ENCODE measurements at places on chromosomes 5 and 9.

GRCh38 chr9:12798066-12798770 lies 23.4 kb downstream of the LURAP1L start:
- peak; percentile 45 for DNase-seq

DNA sequence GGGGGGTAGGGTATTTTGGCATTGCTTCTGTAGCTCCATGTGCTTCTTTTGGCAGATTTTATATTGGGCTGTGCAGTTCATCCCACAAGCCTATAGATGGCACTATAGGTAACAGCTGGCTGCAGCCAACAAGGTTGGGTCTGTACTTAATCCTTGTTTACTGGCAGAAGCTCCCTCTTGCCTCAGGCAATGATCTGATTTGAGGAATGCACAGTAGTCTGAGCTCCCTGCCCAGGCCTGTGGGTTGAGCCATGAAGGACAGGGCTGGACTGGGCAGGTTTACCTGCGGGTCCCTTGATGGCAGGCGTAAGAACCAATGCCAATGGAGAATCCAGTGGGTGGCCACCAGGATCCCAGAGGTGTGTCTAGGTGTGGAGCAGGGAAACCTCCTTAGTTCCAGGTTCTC lies 11.7 kb upstream of the OR1J2 start:
- peak; percentile 32 for DNase-seq

DNA sequence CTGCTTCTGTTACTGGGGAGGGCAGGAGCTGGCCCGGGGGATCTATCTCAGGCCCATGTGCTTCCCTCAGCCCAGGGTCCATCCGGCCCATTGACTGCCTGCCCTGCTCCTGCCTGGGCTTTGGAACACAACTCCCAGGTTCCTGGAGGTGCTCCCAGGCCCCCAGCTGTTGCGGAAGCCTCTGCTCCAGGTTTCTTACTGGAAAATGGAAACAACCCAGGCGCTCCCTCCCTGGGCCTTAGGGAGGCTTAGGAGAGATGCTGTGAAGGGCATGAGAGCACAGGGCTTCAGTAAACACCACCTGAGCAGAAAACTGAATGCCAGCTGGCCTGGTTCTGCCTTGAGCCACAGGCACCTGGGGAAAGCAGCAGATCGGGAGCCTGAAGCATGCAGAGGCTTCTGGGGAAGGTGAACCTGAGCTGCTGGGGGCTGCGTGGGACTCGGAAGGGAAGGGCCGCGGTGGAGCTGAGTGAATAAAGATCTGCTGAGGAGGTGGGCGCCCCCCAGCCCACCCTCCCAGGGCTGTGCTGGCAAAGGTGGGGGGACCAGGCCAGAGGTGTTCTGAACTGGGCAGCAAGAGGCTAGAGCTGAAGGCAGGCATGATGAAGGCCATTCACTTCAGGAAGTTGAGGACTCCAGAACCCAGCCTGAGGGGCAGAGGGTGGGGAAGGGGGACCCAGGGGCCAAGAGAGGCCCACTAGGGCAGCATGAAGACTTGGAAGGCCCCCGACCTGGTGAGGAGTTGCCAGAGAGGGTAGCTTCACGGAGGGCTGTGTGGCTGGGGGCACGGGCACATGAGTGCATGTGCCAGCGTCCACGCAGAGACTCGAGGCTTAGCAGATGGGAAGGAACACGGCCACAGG lies 64.8 kb downstream of the SHB start:
- DNase-seq, result no peak

DNA sequence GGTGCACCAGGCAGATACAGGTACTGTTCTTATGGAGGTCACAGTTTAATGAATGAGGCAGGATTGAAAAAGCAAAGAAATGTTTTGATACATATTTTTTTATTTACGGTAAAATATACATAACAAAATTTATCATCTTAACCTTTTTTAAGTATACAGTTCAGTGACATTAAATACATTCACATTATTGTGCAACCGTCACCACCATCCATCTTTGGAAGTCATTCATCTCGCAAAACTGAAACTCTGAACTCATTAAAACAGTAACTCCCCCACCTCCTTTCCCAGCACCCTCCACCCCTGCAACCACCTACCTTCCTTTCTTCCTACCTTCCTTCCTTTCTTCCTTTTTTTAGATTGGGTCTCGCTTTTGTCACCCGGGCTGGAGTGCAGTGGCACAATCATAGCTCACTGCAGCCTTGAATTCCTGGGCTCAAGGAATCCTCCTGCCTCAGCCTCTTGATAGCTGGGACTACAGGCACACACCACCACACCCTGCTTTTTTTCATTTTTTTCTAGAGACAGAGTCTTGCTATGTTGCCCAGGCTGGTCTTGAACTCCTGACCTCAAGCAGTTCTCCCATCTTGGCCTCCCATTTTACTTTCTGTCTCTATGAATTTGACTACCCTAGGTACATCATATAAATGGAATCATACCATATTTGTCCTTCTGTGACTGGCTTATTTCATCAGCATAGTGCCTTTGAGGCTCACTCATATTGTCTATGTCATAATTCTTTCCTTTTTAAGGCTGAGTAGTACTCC lies 22.5 kb upstream of the PSD2 start:
- DNase-seq, result no peak

- DNase-seq, result no peak
Measured at GRCh38 chr5:66284588-66285342, 140.7 kb downstream of the SREK1 start.

DNA sequence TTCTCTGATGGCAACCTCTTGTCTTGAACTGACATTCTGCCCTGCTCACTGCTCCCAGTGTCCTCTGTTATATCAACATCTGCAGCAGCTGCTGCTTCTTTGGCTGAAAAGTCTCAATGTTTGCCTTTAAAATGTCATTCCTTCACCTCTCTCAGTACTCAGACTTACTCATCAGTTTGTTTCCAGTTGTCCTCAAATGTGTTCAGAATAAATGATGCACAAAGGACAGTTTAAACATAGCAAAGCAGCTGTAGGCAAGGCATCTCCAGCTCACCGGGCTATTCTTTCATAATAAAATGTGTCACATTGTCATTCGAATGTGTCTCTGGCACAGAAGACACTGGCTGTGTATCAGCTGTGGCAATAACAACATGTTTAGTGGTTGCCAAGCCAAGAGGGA lies 590.9 kb upstream of the ZNF608 start:
- DNase-seq, result peak; percentile 11

DNA sequence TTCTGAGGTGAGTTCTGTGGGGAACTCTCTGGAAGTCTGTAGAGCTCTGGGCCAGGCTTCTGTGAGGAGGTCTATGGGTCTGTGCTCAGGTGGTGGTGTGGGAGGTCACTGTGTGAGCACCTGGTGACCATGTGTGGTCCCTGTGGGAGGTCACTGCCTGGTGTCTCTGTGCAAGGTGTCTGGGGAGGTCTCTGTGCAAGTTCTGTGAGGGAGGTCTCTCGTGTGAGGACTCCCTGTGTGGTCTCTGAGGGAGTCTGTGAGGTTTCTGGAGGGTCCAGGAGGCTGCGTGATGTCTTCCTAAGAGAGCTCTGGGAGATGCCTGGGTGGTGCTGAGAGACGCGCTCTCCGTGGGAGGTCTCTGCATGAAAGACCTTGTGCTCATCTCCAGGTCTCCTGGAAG lies 6.0 kb upstream of the SPATA31E1 start:
- no peak for DNase-seq

DNA sequence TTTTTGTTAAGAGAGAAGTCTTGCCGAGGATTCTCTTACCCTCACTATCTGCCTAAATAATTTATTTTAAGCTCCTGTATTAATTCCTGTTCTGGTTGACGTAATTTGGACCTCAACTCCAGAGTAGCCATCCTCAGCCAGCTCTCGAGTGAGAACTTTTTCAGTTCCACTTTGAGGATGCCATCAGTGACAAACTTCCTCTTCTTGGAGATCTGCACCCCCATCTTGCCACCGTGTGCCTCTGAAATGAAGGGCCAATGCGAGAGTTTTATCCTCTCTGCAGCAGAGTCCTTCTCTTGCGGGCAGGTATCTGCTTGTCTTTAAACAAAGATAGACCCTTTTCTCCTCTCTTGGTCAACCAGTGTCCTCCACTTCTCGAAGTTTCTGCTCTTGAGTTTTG lies 19.5 kb upstream of the TMEM174 start:
- DNase-seq, result no peak

- DNase-seq, result no peak
Measured at GRCh38 chr9:38622951-38623350, 2.6 kb upstream of the ANKRD18A start.

DNA sequence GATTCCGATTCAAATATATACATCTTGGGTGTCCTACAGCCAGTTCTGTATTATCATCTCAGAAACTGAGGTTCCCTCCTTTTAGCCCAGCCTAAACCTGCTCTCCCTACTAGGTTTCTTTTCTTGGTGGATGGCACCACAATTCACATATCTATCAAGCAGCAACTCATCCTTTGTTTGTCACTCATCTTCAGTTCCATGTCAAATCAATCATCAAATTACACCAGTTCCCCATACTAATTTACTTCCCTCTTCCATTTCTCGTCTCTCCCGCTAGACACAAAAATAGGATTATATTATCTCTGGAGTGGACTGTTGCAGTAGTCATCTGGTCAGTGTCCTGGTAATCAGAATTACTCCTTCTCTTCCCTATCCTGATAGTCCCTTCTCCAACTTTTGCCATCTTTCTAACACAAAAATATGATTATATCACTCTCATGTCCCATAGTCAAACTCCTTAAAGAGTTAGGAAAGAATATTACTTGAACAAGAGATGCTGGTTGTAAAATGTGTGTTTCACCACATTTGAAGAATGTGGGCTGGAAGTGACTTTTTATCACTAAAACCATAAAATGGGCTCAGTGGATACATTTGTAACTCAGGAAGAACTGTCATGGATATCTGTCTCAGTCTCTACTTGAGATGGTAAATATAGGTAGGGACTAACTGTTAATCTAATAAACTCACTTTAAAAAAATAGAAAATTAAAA lies 69.1 kb upstream of the RICTOR start:
- no peak for DNase-seq

- no peak for DNase-seq
Measured at GRCh38 chr9:22343218-22343611, 103.4 kb upstream of the DMRTA1 start.

DNA sequence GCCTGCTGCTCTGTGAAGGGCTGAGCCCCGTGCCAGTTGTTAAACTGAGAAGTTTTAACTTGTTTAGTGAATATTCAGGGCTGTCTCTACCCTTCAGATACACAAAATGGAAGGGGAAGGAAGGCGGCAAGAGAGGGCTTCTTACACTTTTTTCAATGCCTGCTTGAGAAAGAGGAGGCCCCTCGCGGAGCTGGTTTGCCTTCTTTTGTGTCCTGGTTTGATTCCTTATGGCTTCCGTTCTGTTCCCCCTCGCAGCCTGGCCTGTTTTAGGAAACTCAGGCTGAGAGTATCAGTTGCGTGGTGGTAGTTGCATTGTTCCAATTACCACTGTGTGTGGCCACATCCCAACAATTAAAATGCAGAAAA lies 1.0 kb downstream of the FAM53C start:
- no peak for DNase-seq

GRCh38 chr5:139494256-139494655 lies 11.7 kb upstream of the STING1 start:
- no peak for DNase-seq

- DNase-seq, result no peak
Measured at GRCh38 chr5:132689513-132689912, 15.7 kb downstream of the IL4 start.

GRCh38 chr9:95027914-95028852 lies 289.3 kb downstream of the FANCC start:
- DNase-seq, result no peak

GRCh38 chr5:9587135-9587534 lies 41.3 kb upstream of the SEMA5A start:
- no peak for DNase-seq

- DNase-seq, result peak; percentile 19
Measured at GRCh38 chr5:1204693-1205242, 3.4 kb downstream of the SLC6A19 start.

DNA sequence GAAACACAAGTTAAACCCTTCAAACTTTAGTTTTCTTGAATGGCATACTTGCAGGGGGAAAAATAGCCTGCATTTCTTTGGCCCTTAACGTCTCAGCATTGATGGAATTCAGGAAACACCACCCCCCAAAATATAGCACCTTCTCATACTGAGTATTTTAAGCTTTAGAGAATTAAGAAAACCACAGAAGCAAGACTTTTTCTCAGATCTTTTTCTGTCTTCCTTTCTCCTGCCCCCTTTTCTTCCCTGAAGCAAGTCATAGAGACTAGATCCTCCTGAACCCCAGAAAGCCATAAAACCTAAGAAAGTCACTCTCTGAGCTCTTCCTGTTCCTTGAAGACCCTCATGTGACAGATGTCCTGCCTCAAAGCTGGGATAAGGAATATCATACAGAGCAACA lies 1069.9 kb downstream of the EFNA5 start:
- DNase-seq, result no peak

GRCh38 chr5:153099328-153099727 lies 391.1 kb upstream of the GRIA1 start:
- DNase-seq, result no peak

DNA sequence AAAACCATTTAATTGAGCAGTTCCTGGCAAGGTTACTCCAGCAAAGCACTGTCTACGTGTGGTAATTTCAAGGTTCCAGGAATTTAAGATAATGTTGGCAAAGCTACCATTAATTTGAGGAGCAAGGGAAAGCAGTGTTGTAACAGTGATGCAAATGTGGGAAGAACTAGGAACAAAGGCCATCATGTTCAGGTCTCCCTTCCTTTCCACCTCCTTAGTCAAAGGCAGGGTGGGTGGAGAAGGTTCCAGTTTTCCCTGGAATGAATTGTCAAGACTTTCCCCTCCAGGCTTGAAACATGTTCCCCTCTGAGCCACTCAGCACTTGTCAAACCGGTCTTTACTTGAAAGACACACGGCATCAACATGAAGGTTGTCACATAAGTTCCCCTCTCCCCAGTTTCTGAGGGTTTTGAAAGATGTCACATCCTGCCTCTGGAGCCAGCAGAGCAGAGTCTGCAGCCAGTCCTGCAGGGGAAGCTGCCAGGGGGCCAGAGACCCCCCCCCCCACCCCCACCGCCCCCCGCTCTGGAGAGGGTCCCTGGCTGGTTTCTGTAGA lies 226.0 kb downstream of the GAS1 start:
- no peak for DNase-seq

DNA sequence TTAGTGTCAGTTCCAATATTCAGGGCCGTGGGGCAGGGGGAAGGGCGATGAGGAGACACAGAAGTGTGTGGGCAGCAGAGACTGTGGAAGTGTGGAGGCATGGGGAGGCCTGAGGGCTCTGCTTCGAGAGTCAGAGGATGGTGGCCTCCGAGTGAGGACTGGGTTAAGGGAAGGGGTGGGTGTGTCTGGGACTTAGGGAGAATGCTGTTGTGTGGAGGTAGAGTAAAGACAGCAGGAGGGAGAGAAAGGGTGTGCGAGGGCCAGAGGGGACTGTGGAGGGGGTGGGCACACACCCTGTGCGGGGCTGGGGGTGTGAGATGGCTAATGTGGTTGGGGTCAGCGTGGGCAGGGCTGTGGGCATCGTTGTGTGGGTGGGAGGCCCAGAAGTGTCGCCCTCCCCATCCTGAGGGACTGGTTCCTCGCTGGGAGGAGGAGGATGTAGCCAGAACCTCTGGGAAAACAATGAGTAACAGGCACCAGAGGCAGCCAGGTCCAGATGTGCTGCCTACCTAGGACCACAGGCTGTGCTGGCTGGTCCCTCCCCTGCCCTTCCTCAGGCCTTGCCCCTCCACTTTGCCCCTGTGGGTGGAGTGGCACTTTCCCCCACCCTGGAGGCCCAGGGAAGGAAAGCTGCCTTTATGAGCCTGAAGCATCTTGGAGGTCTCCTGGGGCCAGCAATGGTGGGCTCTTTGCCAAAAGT lies 4.2 kb downstream of the USP20 start:
- no peak for DNase-seq

- DNase-seq, result no peak
Measured at GRCh38 chr5:124869426-124870033, 123.1 kb upstream of the ZNF608 start.

GRCh38 chr5:171906703-171907590 lies 99.5 kb downstream of the FBXW11 start:
- no peak for DNase-seq

- DNase-seq, result no peak
Measured at GRCh38 chr9:131421691-131422090, 27.8 kb downstream of the PRRC2B start.

All from SHP77 (cell line).